ENCODE measurements at places on chromosomes 1 and 21. TPM values are rescaled to one million over a fixed set of nuclear protein-coding genes. Genes with fewer than 3 reads are reported as not detected.

- no peaks in the 10 kb centered on the region for H3K27me3 ChIP-seq
- H3K4me3 ChIP-seq: no peak overlapping the region
- DNase-seq: no peak
- H3K4me1 ChIP-seq: no peaks in the 10 kb centered on the region
- H3K27ac ChIP-seq: no peak overlapping the region
- H3K36me3 ChIP-seq: no peaks in the 10 kb centered on the region
Measured at GRCh38 chr1:10665930-10666850, 130.3 kb downstream of the CASZ1 start.

The VSIG8 gene
- total RNA-seq: not detected

GRCh38 chr1:29461115-29461739 is 224.9 kb downstream of the PTPRU start:
- no peak for DNase-seq
- H3K27ac ChIP-seq: no peak overlapping the region
- no peaks in the 10 kb centered on the region for H3K36me3 ChIP-seq
- no peak overlapping the region for H3K4me3 ChIP-seq

The HHAT gene
- 2.4 TPM for total RNA-seq

The IFNGR2 gene
- total RNA-seq: 30.9 TPM

GRCh38 chr1:30916296-30916695 is 7.7 kb upstream of the SDC3 start:
- H3K36me3 ChIP-seq: no peaks in the 10 kb centered on the region
- H3K4me1 ChIP-seq: no peaks in the 10 kb centered on the region
- H3K27me3 ChIP-seq: no peaks in the 10 kb centered on the region

DNA sequence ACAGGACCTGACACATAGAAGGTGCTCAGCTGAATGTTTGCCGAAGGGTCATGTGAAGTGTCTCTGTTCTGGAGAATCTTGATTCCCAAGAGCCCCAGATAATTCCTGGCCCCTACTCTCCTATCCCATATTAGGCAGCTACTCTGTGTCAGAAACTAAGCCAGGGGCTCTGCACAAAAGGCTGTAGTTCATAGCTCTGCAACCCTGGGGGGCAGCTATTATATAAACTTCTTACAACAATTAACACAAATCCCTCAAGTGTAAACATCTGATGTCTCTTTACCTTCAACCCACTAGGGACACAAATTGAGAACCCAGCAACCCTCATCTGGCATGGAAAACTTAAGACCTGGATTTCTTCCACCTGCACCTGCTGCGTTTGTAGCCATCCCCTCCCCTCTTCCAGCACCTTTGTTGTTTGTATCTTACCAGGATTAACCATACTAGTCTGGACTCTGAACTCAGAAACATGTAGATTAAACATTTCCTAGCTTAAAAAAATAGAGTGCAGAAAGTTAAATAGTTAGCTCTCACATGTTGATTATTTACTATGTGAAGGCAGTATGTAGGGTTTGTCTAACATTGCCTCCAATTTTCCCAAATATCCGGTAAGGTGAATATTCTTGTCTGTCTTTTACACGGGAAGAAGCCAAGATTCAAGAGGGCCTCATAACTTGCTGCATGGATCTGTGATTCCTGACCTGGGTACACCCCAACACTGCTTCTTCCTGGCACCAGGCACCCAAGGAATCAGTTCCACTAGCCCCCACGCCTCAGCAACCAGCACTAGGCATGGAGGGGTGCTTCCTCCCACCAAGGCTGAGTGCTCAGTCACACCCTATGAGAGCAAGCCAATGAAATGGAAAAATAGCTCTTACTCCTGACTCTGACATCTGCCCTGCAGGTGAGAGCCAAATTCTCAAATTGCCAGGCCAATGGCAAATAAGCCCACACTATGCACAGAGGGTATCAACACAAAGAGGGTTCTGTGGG is 220.7 kb upstream of the HOOK1 start:
- H3K27ac ChIP-seq: no peak overlapping the region
- no peak for DNase-seq
- no peaks in the 10 kb centered on the region for H3K4me1 ChIP-seq
- H3K36me3 ChIP-seq: no peaks in the 10 kb centered on the region
- no peak overlapping the region for H3K4me3 ChIP-seq

- no peak for DNase-seq
- H3K27me3 ChIP-seq: no peaks in the 10 kb centered on the region
- H3K4me3 ChIP-seq: no peak overlapping the region
- no peak overlapping the region for H3K27ac ChIP-seq
- peaks cover 16% of the 10 kb centered on the region for H3K4me1 ChIP-seq
Measured at GRCh38 chr1:84430546-84430945, 32.3 kb downstream of the DNASE2B start.

GRCh38 chr1:92872719-92873118 is 40.9 kb downstream of the RPL5 start:
- peaks cover 8% of the 10 kb centered on the region for H3K4me1 ChIP-seq
- H3K27me3 ChIP-seq: no peaks in the 10 kb centered on the region
- H3K36me3 ChIP-seq: no peaks in the 10 kb centered on the region

DNA sequence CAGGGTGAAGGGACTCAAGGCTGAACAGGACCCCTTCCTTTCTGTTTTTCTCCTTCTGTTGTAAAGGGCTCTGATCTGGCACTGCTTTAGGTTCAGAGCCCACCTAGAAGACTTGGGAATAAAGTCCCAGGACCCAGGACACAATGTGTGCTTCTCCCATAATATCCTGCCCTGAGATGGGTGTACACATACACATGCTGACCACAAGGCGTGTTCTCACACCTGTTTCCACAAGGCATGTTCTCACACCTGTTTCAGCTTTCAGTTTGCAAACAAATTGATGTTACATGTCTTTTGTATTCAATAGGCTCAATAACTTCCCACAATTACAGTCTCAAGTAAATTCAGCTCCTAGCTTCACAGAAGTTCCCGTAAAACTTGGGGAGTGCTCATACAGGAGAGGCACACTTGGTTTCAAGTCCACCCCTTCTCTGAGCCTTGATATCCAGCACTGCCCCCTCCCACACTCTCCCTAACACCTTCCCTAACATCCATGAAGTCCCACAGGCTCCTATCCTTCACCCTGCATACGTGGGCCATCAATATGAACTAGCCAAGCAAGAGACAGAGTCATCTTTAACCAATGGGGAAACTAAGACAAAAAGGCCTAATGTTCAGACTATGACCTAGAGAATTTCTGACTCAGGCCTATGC is 41.7 kb downstream of the ERI3 start:
- H3K27me3 ChIP-seq: no peaks in the 10 kb centered on the region
- no peak overlapping the region for H3K27ac ChIP-seq
- H3K4me1 ChIP-seq: no peaks in the 10 kb centered on the region
- peaks cover 6% of the 10 kb centered on the region for H3K36me3 ChIP-seq
- DNase-seq: no peak

DNA sequence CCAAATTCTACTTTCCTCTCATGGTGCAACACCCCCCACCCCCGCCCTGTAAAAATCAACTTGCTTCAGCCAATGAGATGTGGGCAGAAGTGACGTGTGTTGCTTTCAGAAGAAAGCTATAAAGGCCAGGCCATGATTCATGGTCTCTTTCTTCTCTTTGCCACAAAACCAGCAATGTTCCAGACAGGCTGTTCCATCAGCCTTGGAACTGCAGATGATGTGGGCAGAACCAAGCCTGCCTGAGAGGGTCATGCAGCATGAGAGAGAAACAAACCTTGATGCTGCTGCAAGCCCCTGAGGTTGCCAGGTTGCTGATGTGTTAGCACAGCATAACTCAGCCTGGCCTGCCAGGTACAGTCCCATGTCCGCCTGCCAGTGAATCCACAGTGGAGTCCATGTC is 41.8 kb downstream of the MIS18A start:
- no peak overlapping the region for H3K27ac ChIP-seq
- no peak overlapping the region for H3K4me3 ChIP-seq
- no peaks in the 10 kb centered on the region for H3K36me3 ChIP-seq
- no peak for DNase-seq
- no peaks in the 10 kb centered on the region for H3K4me1 ChIP-seq

DNA sequence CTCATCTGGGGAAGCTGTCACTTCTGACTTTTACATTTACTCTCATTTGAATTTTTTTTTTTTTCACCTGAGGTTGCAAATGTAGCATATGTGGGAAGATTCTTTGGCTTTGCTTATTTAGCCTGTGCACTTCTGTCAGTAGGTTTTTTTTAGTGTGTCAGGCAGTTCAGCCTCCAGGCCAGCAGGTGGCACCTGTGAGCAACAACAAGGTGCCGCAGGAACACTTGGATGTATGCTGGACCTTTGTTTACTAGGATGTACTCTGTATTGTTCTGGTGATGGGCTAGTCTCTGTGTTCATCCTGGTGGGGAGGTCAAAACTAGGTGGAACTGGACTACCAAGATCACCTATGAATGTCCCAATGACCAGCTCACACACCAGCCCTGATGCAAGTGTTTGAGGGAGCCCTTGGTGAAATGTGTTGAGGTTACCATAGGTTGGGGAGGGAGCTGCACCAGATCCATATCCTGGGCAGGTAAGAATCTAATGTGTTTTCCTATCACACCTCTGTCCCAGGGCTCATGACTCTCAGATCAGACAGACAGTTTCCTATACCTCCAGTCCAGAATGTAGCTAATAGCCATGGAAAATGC is 618.2 kb downstream of the BRINP3 start:
- no peaks in the 10 kb centered on the region for H3K4me1 ChIP-seq
- H3K36me3 ChIP-seq: no peaks in the 10 kb centered on the region
- H3K27me3 ChIP-seq: no peaks in the 10 kb centered on the region
- H3K27ac ChIP-seq: no peak overlapping the region
- H3K4me3 ChIP-seq: no peak overlapping the region
- DNase-seq: no peak

The UTS2 gene
- not detected for total RNA-seq

- H3K36me3 ChIP-seq: no peaks in the 10 kb centered on the region
- no peak overlapping the region for H3K4me3 ChIP-seq
Measured at GRCh38 chr1:165218731-165219130, 137.8 kb downstream of the LMX1A start.

- H3K27ac ChIP-seq: peak within 1 kb of the TSS; percentile 18
- H3K4me1 ChIP-seq: peaks cover 28% of the 10 kb centered on the region
Measured at GRCh38 chr1:159076438-159077119, at the start of gene AIM2. Gene AIM2 (minus strand): TSS chr1:159076766. CDS start chr1:159073499, 3,267 bp downstream.

- no peaks in the 10 kb centered on the region for H3K36me3 ChIP-seq
- H3K27ac ChIP-seq: no peak overlapping the region
- no peaks in the 10 kb centered on the region for H3K27me3 ChIP-seq
- no peak for DNase-seq
- H3K4me1 ChIP-seq: no peaks in the 10 kb centered on the region
Measured at GRCh38 chr1:2966449-2967328, 54.6 kb upstream of the ACTRT2 start.

GRCh38 chr1:198922638-198923430 is 284.0 kb downstream of the PTPRC start:
- no peaks in the 10 kb centered on the region for H3K36me3 ChIP-seq
- H3K4me1 ChIP-seq: peaks cover 22% of the 10 kb centered on the region
- no peak for DNase-seq
- H3K27ac ChIP-seq: no peak overlapping the region

GRCh38 chr1:107181253-107181969 is 40.6 kb downstream of the NTNG1 start:
- H3K27me3 ChIP-seq: no peaks in the 10 kb centered on the region
- no peaks in the 10 kb centered on the region for H3K36me3 ChIP-seq
- H3K4me3 ChIP-seq: no peak overlapping the region
- H3K27ac ChIP-seq: no peak overlapping the region

GRCh38 chr1:56512724-56513494 is 66.5 kb downstream of the PLPP3 start:
- no peak overlapping the region for H3K4me3 ChIP-seq
- H3K27me3 ChIP-seq: no peaks in the 10 kb centered on the region
- no peaks in the 10 kb centered on the region for H3K36me3 ChIP-seq
- no peak overlapping the region for H3K27ac ChIP-seq
- H3K4me1 ChIP-seq: no peaks in the 10 kb centered on the region

DNA sequence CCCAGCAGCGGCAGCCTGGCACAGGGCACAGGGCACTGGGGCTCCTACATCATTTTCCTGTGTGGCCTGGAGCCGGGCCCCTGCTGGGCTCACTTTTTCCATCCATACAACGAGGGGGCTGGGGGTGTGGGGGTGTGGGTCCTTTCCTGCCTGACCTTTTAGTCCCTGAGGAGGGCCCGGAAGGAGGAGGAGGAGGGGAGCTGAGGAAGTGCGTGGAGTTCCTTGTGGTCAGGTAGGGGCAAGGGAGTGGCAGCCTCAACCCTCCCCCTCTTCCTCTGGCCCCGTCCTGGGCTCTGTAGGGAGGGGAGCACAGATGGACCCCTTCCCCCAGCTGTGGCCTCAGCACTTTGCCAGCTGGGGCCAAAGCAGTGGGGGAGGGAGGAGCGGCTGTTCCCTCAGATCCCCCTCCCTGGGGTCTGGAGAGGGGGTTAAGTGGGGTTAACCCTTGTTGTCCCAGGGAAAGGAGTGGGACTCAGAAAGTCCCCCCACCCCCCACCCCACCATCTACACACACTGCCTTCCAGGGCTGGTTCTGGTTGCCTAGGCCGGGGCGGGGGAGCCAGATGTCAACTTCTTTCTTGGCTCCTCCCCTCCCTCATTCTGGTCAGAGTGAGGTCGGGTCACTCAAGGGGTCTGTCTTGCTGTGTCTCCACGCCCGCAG is 5.7 kb downstream of the NTRK1 start:
- H3K36me3 ChIP-seq: no peaks in the 10 kb centered on the region
- H3K4me3 ChIP-seq: no peak overlapping the region
- peaks cover 9% of the 10 kb centered on the region for H3K27me3 ChIP-seq
- no peak for DNase-seq
- no peak overlapping the region for H3K27ac ChIP-seq

DNA sequence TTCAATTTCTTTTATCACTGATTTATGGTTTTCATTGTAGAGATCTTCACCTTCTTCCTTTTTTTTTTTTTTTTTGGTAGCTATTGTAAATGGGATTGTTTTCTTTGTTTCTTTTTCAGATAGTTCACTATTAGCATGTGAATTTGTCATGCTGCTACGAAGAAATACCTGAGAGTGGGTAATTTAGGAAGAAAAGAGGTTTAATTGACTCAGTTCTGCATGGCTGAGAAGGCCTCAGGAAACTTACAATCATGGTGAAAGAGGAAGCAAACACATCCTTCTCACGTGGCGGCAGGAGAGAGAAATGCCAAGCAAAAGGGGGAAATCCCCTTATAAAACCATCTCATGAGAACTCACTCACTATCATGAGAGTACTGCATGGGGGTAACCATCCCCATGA is 66.4 kb downstream of the DAB1 start:
- no peak for DNase-seq
- no peaks in the 10 kb centered on the region for H3K36me3 ChIP-seq
- no peaks in the 10 kb centered on the region for H3K27me3 ChIP-seq
- H3K4me3 ChIP-seq: no peak overlapping the region

DNA sequence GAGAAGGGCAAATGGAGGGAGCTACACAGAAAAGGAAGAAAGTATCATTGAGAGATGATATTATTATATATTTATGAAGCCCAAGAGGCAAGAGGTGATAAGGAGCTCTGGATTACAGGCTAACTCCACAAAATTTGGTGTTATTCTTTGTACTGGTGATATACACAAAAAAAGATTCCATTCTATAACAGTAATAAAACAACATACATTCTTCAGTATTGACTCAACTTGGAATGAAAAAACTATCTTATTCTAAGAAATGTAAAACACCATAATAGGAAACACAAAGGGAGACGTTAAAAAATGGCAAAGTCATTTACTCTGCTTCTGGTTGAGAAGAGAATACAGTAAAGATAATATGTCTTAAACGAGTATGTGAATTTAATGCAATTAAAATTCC is 99.4 kb downstream of the TEX35 start:
- H3K36me3 ChIP-seq: no peaks in the 10 kb centered on the region
- H3K4me1 ChIP-seq: no peaks in the 10 kb centered on the region
- no peak for DNase-seq
- H3K27ac ChIP-seq: no peak overlapping the region
- no peak overlapping the region for H3K4me3 ChIP-seq
- no peaks in the 10 kb centered on the region for H3K27me3 ChIP-seq

GRCh38 chr1:216173376-216173995 is 249.8 kb downstream of the USH2A start:
- no peak overlapping the region for H3K4me3 ChIP-seq
- H3K36me3 ChIP-seq: no peaks in the 10 kb centered on the region
- no peaks in the 10 kb centered on the region for H3K4me1 ChIP-seq
- no peak overlapping the region for H3K27ac ChIP-seq
- DNase-seq: no peak
- H3K27me3 ChIP-seq: no peaks in the 10 kb centered on the region
